ENCODE measurements at places on chromosomes 12 and 14. TPM values are rescaled to one million over a fixed set of nuclear protein-coding genes. Genes with fewer than 3 reads are reported as not detected.

Gene NAV3
- total RNA-seq, result 9.4 TPM

DNA sequence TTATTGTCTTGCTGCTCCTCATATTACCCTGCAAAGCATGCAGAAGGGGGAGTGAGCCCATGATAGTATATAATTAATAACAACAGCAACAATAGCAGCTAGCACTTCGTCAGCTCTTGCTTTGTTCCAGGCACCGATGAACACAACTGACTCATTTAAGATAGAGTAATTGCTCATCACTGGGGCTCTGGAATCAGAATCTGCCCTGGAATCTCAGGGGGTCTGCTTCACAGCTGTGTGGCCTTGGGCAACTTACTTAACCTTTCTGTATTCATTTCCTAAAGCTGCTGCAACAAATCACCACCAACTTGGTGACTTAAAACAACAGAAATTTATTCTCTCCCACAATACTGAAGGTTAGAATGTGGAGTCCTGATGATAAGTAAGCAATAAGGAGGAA is 55.0 kb upstream of the PSMC1 start:
- DNase-seq, result no peak

GRCh38 chr12:38926501-38926900 is 21.1 kb upstream of the CPNE8 start:
- DNase-seq, result no peak

- DNase-seq, result no peak
Observed at GRCh38 chr12:124088217-124088907, 115.3 kb downstream of the ZNF664 start.

Gene PPM1H
- 5.2 TPM for total RNA-seq

Gene ASB2
- total RNA-seq, result not detected

Gene CCER1
- not detected for total RNA-seq

Gene ITGB7
- total RNA-seq, result not detected

Gene KRT77
- not detected for total RNA-seq

DNA sequence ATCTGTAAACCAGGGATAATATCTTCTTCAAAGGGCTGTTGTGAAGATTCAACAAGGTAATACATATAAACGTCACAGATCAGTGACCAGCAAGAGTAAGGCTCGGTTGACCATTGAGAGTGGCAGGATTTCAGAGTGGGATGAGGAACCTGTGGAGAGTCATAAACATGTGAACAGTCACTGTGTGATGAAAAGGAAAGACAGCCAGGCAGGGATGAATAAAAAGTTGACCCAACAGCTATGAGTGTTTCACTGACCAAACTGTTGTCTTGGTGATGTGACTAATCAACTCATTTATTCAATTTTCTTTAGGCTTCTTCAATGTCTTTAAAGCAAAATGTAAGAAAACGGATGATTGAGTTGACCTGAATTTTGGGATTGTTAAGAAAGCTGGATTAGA is 8.6 kb upstream of the FRMD6 start:
- no peak for DNase-seq

DNA sequence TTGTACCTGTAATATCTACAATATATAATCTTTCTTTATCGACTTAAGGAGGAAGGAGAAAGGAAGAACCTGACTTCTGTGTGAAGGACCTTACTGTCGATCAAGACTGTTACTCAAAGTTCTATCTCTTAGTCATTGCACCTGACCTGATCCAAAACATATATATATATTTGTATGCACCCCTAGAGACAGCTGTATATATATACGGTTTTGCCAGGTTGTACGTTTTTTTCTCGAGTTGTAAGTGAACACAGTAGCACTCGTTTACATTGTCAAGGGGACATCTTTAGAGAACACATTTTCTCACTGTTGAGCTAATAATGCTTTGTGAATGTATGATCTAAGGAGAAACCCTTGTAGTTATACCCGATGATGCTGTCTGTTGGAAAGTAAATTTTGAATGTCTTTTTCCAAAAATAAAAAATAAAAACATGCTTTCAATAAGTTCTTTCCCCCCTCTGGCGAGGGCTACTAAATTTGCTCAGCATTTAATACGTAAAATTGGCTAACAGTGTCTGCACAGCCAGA is 536 bp upstream of the SLC35E3 start:
- no peak for DNase-seq

- peak; percentile 98 for DNase-seq
Observed at GRCh38 chr14:77028384-77029231, at the start of gene IRF2BPL. Gene IRF2BPL, minus strand, starts transcription at chr14:77028708. Its CDS starts 916 bp downstream, at chr14:77027792.

Gene TMEM63C
- not detected for total RNA-seq

Gene ARHGAP9
- total RNA-seq, result not detected

All from NCI-H460 (cell line).